ENCODE measurements at places on chromosomes 5 and 9. TPM values are rescaled to one million over a fixed set of nuclear protein-coding genes. Genes with fewer than 3 reads are reported as not detected.
A peak's percentile ranks its signal among the peaks of the same experiment; 100 is the strongest.

DNA sequence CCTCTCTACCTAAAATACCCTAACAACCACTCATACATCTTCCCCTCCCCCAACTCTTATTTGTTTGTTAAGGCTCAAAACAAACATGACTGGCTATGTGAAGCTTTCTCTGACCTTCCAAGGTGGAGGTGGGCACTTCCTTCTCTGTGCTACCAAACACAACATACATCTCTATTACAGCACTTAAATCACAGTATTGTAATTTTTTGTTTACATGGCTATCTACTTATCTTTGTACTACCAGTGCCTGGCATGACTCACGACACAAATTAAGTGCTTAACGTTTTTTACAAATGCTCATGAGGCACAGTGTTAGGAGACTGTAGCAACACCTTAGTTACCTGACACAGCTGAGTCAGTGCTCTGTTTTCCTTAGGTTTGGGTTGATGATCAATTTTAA lies 18.6 kb downstream of the HOMER1 start:
- DNase-seq = no peak

The ANGPTL2 gene
- total RNA-seq = 19.2 TPM

DNA sequence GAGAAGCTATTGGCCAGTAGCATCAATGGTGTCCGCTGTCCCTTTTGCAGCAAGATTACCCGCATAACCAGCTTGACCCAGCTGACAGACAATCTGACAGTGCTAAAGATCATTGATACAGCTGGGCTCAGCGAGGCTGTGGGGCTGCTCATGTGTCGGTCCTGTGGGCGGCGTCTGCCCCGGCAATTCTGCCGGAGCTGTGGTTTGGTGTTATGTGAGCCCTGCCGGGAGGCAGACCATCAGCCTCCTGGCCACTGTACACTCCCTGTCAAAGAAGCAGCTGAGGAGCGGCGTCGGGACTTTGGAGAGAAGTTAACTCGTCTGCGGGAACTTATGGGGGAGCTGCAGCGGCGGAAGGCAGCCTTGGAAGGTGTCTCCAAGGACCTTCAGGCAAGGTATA lies 10.8 kb downstream of the TRIM32 start:
- no peak for DNase-seq

GRCh38 chr5:1538276-1538675 lies 14.5 kb upstream of the LPCAT1 start:
- DNase-seq = peak; percentile 72

DNA sequence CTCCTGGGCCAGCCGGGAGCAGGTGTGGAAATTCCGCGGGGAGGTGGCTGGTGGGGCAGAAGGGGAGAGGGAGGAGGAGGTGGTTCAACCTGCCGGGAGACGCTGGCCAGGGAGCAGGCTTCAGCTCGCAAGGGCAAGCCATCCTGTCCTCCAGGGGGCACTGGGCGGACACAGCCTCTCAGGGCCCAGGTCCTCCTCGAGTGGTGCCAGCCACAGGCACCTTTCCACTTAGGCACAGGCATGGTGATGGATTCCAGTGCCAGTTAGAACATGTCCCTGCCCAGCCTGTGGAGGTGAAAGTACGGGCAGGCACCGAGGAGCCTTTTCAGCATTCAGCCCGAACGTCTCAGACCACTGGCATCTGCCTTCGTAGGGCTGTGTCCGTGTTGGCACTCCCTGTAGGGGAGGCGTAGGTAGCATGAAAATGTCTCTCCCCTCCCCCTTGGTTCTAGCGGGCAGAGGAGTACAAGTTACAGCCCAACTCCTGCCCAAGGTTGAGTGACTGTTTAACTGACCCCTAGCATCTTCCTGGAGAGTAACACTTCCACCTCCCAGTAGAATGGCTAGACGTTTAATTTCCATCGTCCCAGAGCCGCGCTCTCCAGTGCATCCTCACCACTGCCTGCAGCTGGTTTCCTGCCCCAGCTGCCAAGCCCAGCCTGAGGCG lies 48.9 kb downstream of the DAB2IP start:
- peak; percentile 86 for DNase-seq

Measured in suprapubic skin (tissue), 4 donors.